ENCODE measurements at places on chromosomes 11 and 22.

DNA sequence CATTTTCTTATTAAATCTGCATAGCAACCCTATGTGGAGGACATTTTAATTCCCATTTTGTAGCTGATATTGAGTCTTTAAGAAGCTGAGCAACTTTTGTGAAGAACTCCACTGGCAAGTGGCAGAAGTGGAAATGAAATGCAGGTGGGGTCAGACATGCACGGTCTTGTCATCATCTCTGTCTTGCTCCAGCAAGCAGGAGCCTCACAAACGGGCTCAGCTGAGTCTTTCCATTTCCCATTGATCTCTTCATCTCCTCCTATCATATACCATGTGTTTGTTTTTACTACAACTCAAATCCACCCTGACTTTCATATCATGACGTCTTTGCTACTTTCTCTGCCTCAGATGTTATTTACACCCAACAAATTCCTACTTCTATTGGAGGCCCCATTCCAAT, 97.9 kb upstream of the TENM4 start:
- DNase-seq: no peak

- no peak for DNase-seq
Observed at GRCh38 chr11:76558473-76558872, 112.1 kb downstream of the LRRC32 start.

GRCh38 chr11:92269021-92269420, 44.4 kb downstream of the FAT3 start:
- DNase-seq: no peak

- DNase-seq: no peak
Observed at GRCh38 chr11:130106381-130106780, 36.7 kb downstream of the APLP2 start.

GRCh38 chr22:35023692-35024363, 42.1 kb upstream of the ISX start:
- DNase-seq: peak; percentile 52

GRCh38 chr11:46278387-46279125, 1.1 kb downstream of the CREB3L1 start:
- no peak for DNase-seq

DNA sequence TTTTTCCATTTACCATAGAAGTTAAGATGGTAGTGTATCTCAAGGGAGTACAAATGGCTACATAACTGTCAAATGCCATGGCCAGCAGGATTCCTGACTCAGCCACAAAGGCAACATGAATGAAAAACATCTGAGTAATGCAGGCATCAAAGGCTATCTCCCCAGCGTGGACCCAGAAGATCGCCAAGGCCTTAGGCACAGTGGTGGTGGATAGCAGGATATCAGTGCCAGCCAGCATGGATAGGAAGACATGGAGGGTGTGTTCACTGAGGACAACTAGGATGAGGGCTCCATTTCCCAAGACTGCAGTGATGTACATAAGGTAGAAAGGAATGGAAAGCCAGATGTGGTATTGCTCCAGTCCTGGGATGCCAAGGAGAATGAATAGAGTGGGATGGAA, 18.0 kb downstream of the OR52B2 start:
- DNase-seq: no peak

- DNase-seq: no peak
Observed at GRCh38 chr11:85318573-85318972, 308.6 kb downstream of the DLG2 start.

DNA sequence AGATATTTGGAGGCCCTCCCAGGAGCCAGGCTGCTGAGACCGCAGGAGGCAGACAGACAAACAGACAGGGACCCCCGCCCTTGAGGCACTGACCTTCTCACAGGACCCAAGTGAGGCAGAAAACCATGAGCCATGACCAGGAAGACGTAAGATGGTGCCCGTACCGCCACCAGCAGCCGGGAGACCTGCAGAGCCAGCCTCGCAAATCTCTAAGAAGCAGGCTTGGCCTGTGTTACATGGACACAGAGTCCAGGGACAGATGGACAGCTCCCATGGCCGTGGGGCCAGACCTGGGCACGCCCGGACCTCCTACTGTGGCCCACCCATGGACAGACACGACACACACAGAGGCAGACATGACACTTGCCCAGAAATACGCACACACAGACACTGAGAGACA, 30.7 kb upstream of the TOLLIP start:
- DNase-seq: no peak

Data from stimulated activated CD8-positive, alpha-beta memory T cell treated with anti-CD3 and anti-CD28 coated beads, Interleukin-15, amount 100 ng/mL, for 48 hours (primary cell).